ENCODE measurements at places on chromosomes 1 and 21.

DNA sequence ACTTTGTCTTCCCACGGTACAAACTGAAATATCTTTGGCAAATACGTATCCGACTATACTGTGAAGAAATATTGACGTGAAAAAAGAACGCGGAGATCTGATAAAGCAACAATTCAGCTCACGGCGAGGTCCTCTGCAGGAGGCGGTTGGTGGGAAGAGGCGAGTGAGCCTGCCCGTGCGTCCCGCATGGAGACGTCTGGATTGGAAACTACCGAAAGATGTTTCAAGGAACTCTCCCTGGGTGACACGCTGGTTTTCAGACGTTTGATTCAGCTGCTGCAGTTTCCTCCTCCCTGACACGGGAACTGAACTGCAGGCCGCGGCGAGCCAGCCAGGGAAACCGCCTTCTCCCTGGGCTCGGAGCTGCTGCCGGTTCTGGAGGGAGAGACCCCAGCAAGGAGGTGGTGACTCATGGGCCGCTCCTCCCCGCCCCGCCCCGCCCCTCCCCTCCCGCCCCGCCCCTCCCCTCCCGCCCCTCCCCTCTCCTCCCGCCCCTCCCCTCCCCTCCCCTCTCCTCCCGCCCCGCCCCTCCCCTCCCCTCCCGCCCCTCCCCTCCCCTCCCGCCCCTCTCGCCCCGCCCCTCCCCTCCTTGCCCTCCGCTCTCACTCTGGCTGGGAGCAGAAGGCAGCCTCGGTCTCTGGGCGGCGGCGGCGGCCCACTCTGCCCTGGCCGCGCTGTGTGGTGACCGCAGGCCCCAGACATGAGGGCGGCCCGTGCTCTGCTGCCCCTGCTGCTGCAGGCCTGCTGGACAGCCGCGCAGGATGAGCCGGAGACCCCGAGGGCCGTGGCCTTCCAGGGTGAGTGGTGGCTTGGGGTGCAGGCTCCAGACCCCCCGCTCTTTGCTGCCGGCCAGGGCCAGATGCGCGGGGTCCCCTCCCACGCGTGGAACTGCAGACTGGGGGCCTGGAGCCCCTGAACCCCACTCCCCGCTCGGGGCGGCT, at the start of gene COL6A1:
Gene COL6A1 (plus strand): TSS at position 620 of the 941 bp plus-strand sequence. CDS start 81 bp downstream, at position 701.
- DNase-seq: no peak

- no peak for DNase-seq
Measured at GRCh38 chr1:174797398-174797797, 202.3 kb upstream of the CACYBP start.

GRCh38 chr1:107473065-107473464, 332.2 kb downstream of the NTNG1 start:
- no peak for DNase-seq

DNA sequence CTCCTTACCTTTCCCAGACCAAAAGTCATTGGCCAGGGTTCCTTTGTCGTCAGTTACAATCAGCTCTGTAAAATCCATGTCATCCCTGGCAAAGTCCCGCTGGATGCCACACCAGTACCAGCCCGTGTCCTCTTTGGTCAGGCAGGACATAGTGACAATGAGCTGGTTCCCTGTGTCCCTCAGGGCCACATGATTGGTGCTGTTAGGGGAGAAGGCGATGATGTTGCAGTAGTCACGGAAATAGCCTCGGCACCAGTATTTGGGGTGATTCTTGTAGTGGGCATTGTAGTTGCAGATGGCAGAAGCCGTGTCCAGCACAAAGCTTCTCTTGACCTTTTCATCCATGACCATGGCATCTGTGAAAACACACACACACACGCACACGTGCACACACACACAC, 14.8 kb downstream of the ADORA3 start:
- DNase-seq: no peak

- DNase-seq: no peak
Measured at GRCh38 chr1:150168960-150169601, 19.4 kb downstream of the PLEKHO1 start.

- no peak for DNase-seq
Measured at GRCh38 chr1:210377731-210378333, 49.1 kb downstream of the HHAT start.

DNA sequence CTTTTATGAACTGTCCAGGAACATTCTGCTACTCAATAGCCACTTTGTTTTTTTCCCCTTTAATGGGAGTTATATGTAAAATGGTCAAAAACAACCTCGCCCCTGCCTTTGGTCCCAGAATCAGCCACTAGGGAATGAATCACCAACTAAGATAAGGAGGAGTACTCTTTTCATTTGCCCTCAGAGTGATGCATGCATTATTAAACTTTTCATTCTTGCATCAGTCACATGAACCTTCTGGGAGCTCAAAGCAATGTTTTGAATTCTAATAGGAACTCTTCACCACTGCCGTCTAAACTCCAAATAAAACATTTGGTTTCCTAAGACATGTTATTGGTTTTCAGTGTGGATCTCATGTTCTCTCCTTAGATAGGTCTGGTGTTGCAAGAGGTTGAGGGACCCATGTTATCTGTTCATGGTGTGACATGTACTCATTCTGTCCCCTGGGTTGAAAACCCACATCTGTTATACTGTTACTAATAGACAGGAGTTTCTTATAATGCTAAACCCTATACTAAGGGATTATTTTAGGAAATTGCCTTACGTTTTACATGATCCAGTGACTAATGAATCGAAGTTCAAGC, 17.8 kb upstream of the HSD17B7 start:
- DNase-seq: no peak

- DNase-seq: peak; percentile 25
Measured at GRCh38 chr21:17387030-17387617, 125.7 kb upstream of the CXADR start.

GRCh38 chr21:41928621-41929220, 25.1 kb downstream of the C2CD2 start:
- DNase-seq: no peak

- DNase-seq: no peak
Measured at GRCh38 chr1:55860798-55861519, 645.8 kb upstream of the USP24 start.

DNA sequence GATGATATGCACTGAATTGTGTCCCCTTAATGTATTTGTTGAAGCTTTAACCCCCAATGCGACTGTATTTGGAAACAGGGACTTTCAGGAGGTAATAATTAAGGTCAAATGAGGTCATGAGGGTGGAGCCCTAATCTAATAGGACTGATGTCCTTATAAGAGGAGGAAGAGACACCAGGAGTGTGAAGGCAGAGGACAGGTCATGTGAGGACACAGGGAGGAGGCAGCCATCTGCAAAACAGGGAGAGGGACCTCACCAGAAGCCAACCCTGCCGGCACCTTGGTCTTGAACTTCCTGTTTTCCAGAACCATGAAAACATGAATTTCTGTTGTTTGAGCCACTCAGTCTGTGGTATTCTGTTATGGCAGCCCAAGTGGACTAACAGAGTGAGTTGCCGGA, 15.3 kb downstream of the SYF2 start:
- DNase-seq: no peak

GRCh38 chr21:36030581-36031189, 29.6 kb downstream of the SETD4 start:
- DNase-seq: no peak

DNA sequence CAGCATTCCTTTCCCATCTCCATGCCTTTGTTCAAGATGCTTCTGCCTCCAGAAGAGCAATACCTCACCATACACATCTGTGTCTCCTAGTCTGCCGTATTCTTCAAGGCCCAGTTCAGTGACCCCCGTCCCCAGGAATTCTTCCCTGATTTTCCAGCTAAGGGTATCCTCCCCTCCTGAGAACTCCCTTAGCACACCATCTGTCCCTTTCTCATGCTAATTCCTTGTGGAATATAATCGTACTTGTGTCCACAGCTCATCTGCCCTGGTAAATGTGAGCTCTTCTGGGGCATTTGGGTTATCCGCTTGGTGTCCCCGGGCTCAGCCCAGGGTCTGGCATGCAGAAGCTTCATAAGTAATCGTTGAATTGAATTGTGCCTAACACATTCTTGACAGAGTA, 40.9 kb downstream of the BEND5 start:
- DNase-seq: no peak

DNA sequence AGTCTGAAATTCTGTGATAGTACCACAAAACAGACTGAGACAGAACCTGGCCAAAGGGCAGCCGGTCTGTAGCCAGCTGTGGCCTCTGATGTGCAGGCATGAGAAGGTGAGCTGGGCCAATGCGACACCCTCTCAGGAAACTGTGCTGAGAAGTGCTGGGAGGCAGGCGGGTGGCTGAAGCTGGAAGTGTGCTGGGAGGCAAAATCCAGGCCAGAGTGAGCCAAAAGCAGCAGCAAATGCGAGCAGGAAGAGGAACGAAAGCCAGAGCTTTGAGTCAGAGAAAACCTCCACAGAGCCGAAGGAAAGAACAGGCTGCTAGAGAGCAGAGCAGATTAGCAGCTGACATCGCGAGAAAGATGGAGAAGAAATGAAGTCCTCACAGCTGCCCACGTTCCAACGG, 10.2 kb upstream of the ATP13A2 start:
- no peak for DNase-seq

DNA sequence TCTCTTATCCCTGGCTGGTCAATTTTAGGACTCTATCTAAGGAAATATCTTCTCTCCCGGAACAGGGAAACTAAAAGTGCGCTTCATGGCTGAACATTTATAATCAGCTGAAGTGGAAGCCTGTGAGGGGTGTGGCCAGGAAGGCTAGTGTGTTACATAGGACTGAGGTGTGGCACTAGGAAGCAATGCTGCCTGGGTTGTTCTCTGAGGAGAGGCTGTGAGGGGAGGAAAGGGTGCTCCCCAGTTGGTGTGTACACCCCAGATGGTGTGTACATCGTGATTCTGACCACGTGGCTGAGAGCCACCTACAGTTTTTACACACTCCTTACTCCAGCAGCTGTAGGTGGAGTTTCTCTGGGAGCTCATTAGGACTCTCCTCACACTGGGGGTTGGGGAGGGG, 16.3 kb downstream of the NTPCR start:
- DNase-seq: no peak

GRCh38 chr1:67201891-67202290, 35.6 kb downstream of the IL23R start:
- DNase-seq: no peak

DNA sequence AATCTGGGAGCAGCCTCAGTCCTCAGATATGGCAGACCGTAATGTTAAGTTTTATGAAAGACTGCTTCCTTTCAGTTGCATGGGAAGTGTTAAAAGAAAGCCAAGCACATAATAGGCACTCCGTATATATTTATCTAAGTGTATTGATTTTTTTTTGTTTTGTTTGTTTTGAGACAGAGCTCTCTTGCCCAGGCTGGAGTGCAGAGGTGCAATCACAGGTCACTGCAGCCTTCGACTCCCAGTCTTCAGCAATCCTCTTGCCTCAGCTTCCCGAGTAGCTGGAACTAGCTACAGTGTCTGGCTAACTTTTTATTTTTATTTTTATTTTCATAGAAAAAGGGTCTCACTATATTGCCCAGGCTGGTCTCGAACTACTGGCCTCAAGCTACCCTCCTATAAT, 341.8 kb downstream of the USH2A start:
- no peak for DNase-seq

- DNase-seq: no peak
Measured at GRCh38 chr21:45574691-45575090, 32.5 kb upstream of the SLC19A1 start.

DNA sequence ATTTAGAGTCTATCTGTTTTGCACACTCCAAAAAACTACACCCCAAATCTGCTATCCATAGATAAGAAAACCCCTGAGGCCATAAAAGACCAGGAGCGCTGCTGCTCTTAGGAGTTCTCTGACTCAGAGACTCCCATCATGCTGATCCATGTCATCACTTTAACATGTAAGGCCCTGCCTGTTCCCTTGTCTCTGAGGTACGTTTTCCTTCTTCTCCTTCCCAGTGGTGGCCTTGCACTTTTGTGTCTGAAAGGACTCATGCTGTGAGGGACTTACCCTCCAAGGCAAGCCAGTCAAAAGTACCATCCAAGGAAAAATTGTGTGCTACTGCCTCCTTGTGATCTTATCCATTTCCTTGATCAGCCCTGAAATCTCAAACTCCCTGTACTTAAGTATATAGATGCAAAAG, 427.4 kb upstream of the NCAM2 start:
- DNase-seq: no peak

DNA sequence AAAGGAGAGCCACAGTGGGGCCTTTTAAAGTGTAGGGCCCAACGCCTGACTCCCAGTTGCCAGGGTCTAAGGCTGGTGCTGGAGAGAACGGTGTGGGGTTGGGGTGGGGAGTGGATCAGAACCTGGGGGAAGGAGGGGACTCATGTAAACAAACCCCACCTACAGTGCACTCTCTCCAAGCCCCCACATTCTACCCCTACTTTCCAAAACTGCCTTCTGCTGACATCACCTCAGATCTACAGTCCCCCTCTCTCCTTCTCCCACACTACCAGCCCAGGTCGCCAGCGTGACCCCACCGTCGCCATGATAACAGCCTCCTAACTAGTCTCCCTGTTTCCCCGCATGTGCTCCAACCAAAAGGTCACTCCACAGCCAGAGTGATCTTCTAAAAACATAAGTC, 26.6 kb downstream of the TNNT2 start:
- DNase-seq: no peak

- no peak for DNase-seq
Measured at GRCh38 chr1:90381598-90381997, 335.5 kb downstream of the BARHL2 start.

GRCh38 chr1:75079538-75080290, 54.5 kb upstream of the LHX8 start:
- no peak for DNase-seq

- no peak for DNase-seq
Measured at GRCh38 chr1:36561361-36561724, 78.6 kb upstream of the CSF3R start.

DNA sequence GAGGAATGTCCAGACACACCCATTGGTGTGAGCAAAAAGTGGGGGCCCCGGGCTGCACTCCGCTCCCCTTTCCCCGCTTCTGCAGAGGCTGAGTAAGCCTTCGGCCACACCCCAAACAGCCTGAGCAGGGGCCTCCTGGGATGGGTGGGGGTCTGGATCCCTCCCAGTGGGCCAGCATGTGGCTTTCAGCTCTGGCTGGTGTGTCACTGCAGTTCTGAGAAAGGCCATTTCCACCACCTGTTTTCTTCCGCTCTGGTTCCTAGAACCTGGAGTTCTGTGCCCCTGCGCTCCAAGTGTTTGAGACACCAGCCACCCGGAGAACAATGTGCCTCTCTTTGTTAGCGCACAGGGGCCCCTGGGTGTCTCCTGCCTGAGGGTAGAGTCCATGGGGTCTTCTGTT, 30.9 kb downstream of the SLC37A1 start:
- no peak for DNase-seq

GRCh38 chr1:227268943-227269342, 49.3 kb downstream of the CDC42BPA start:
- no peak for DNase-seq

GRCh38 chr1:75990686-75991085, 58.5 kb upstream of the ASB17 start:
- DNase-seq: no peak
